ENCODE measurements at places on chromosomes 1 and 21. TPM values are rescaled to one million over a fixed set of nuclear protein-coding genes. Genes with fewer than 3 reads are reported as not detected.
A peak's percentile ranks its signal among the peaks of the same experiment; 100 is the strongest.

DNA sequence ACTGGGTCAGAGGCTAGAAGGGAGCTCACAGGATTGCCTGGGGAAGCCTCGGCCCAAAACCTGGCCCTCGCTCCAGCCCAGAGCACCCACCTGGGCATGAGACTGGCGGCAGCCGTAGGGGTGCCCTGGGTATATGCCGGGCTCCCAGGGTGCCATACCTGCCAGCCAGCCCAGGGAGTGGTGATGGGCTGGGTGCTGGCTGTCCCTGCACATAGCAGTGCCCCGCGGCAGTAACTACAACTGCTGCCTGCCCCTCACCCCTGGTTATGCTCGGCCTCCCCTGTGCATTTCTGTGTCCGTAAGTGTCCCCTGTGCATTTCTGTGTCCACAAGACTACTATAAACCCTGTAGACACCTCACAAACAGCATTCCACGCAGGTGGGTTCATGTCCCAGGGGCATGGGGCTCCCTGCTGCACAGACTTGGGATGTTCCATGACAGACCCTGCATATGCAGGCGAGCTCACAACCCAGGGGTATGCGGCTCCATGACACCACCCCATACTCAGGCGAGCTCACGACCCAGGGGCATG, 5.8 kb upstream of the SPATC1L start:
- H3K27ac ChIP-seq, result peak overlapping the region; percentile 81
- DNase-seq, result peak; percentile 12
- no peaks in the 10 kb centered on the region for H3K27me3 ChIP-seq
- H3K36me3 ChIP-seq, result no peaks in the 10 kb centered on the region

GRCh38 chr1:184664661-184665060, 90.0 kb downstream of the EDEM3 start:
- DNase-seq, result no peak
- H3K27me3 ChIP-seq, result no peaks in the 10 kb centered on the region
- H3K4me1 ChIP-seq, result peaks cover 7% of the 10 kb centered on the region
- H3K4me3 ChIP-seq, result peak overlapping the region; percentile 56

The ITLN2 gene
- total RNA-seq, result 6.4 TPM

The CFHR5 gene
- total RNA-seq, result 0.12 TPM

- no peak overlapping the region for H3K27ac ChIP-seq
- no peaks in the 10 kb centered on the region for H3K36me3 ChIP-seq
- H3K27me3 ChIP-seq, result no peaks in the 10 kb centered on the region
- H3K4me3 ChIP-seq, result no peak overlapping the region
Measured at GRCh38 chr1:49028396-49028795, 251.7 kb upstream of the BEND5 start.

DNA sequence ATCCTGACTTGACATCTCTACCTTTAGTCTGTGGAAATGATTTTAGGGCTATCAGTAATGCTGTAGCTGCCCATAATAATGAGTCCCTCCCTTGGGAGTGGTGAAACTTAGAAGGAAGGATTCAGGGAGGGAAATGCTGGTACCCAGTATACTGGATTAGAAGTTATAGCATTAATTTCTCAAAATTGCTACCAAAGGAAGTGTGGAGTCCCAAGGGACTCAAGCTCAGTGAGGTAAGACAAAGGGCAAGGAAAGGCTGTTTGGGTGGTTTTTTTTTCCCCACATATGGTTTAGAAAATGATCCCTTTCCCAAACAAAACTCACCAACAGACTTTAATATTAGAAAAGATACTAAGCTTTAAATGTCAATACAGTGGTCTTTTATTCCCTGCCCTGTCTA, 99.9 kb downstream of the CD247 start:
- H3K27ac ChIP-seq, result no peak overlapping the region
- DNase-seq, result no peak
- no peaks in the 10 kb centered on the region for H3K36me3 ChIP-seq
- H3K27me3 ChIP-seq, result no peaks in the 10 kb centered on the region

DNA sequence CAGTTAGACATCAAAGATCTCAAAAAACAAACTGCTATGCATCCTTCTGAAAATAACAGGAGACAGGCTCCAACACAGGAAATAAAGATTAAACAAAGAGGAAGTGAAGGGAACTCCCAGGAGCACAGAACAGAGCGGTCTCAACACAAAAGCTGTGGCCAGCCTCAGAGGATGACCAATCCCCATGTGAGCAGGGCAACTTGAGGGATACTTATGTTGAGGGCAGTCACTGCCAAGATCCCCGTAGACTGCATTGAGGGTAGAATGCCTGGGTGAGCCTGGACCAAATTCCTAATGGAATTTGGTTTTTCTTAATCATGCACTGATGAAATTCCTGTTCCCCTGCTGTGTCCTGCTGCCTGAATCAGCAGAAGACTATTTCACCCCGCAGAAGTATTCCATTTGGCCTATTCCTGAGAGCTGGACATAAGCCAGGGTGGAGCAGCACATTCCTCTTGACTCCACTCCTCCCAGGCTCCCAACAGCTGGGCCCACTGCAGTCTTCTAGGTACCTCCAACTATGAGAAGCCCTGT, 49.0 kb downstream of the JAK1 start:
- H3K4me1 ChIP-seq, result peaks cover 21% of the 10 kb centered on the region
- no peaks in the 10 kb centered on the region for H3K27me3 ChIP-seq
- no peak overlapping the region for H3K4me3 ChIP-seq
- H3K36me3 ChIP-seq, result no peaks in the 10 kb centered on the region

Data from testis (tissue), 5 donors.